Epithelial cell of prostate (primary cell): ENCODE measurements at places on chromosomes 11 and 22.

GRCh38 chr11:134139873-134140331 lies 71.0 kb downstream of the JAM3 start:
- peak; percentile 12 for DNase-seq

DNA sequence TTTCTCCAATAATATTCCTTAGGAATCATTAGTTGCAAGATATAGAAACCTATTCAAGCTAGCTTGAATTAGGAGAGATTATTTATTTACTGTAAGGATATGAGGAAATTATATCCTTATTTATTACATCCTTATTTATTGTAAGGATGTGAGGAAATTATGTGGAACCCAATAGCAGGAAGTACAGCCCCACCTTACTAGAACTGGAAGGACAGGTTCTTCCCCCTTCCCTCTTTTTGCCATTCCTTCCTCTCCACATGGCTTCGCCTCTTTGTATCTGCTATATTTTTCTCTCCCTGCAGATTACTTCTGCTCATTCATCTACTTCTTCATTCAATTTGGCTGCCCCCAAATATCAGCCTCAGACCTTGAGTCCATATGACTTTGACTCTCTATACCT lies 49.5 kb upstream of the B3GNT6 start:
- peak; percentile 10 for DNase-seq

GRCh38 chr11:121464352-121464946 lies 11.7 kb upstream of the SORL1-AS1 start:
- DNase-seq, result no peak

DNA sequence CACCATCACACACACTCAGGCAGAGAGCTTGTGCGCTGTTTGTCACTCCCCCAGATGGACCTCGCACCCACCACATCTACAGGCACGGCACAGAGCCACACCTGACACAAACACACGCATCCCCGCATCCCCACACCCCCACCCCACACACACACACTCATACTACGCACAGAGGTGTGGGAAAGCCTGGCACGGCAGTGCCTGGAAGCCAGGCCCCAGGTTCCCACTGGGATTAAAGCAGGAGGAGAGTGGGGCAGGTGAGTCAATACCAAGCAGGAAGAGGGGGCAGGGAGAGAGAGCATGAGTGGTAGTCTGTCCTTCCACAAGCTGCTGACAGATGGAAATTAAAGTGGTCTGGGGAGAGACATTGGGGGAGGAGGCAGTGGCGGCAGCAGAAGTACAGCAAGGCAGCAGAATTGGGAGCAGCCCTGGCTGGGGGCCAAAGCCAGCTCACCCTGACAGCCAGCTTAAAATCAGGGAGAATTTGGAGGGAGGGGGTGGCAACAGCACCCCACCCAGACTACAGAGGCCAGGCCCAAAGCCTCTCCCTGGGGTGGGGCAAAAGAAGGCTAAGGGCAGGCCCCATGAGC lies 20.7 kb downstream of the TNKS1BP1 start:
- DNase-seq, result no peak

DNA sequence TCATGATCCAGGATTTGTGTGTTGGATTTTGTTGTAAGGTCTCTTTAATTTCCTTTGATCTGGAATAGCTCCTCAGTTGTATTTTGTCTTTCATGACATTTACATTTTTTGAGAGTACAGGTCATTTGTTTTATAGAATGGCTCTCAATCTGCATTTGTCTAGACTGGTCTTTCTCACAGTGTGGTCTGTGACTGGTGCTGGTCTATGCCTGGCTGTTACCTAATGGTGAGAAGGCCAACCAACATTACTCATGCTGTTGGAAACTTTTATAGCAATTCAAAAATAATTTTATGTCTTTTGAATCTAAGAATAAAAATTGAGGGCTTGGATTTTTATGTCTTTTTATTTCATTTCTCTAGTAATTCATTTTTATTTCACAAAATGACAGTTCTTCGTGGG lies 3.9 kb upstream of the NCR3LG1 start:
- no peak for DNase-seq

DNA sequence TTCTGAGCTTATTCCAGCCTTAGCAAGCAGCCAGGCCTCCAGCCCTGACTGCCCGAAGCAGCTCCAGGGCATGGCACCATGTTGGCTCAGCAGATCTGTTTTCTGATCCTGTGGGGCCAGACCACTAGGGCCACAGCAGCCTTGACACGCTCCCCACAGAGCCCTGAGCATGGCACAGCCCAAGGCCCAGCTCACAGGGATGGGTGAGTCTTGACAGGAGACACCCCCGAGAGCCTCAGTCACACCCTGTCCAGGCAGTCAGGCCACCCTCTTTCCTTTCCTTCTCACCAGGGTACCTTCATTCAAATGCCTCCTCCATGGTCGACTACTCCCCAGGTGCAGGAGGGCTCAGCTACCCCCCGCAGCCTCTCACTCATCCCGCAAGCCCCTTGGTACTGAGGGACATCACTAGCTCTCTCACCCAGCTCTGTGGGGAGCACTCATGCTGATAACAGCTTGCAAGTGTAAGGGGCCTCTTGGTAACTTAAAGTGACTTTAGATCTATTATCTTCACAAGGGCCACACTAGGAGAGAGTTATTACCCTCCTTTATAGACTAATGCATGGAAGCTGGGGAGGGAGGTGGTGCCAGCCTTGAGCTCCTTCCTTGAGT lies 3.9 kb upstream of the CDC42BPG start:
- no peak for DNase-seq

DNA sequence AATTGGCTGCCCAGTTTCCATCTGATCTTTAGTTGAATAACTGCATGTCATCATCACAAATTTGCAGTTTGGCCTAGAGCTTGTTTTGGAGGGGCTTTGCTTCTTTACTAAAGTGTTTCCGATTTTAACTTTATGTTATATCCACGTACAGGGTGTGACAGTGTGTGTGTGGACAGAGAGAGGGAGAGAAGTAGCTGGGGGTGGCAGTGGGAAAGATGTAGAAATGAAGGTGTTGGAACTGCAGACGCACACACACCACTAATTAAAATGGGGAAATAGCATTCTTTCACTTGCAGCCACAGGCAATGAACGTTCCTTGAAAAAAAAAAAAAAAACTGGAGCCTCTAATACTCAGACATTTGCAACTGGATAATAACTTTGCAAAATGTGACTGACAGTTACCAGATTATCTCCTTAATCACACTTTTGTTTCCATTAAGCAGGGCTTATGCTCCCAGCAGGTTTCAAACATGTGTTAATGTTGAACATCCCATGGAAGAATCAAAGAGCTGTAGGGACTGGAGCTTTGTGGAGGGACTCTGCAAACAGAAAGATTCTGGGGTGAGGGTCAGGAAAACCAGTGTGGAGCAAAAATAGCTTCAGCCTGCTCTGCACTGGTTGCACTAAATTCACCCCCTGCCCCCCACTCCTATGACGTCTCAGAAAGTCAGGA lies 238.1 kb upstream of the TENM4 start:
- no peak for DNase-seq

DNA sequence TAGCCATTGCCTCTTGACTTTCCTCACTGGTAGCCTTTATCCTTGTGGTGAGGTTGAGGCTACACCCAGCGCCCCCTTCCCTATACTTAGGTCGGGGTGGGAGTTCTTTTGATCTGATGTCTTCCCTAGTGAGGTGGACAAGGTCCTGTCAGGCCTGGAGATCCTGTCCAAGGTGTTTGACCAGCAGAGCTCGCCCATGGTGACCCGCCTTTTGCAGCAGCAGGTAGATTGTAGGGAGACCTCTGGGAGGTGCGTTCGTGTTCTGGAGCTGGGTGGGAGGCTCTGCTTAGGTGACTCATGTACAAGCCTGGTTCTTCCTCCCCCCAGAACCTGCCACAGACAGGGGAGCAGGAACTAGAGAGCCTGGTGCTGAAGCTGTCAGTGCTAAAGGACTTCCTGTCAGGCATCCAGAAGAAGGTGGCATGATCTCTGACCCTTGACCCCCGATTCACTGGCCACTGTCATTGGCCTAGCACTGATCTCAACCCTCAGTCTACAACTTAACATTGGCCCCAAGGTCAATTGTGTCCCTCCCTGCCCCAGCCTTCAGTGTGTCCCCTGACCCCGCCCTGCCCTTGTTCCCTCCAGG lies 4.9 kb downstream of the INPPL1 start:
- no peak for DNase-seq

DNA sequence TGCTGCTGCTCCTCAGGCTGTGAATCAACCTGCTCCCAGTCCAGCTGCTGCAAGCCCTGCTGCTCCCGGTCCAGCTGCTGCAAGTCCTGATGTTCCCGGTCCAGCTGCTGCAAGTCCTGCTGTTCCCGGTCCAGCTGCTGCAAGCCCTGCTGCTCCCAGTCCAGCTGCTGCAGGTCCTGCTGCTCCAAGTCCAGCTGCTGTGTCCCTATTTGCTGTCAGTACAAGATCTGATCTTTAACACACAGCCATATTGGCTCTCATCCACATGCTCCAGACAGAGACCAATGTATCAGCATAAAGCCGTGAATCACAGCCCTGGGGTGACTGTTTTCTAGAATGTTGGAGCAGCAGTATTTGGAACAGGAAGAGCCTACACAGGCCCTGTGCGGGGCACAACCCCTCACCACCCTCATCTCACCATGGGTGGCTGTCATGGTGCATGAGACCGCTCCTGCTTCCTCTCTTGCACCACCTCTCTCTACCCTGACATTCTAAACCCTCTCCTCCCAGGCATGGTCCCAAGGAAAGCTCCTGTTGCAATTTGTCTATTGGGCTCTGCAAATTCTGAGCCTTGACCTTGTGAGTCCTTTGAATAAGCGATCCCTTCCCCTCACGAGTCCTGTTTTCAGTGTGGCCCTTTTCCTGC lies 3.5 kb downstream of the KRTAP5-10 start:
- no peak for DNase-seq

DNA sequence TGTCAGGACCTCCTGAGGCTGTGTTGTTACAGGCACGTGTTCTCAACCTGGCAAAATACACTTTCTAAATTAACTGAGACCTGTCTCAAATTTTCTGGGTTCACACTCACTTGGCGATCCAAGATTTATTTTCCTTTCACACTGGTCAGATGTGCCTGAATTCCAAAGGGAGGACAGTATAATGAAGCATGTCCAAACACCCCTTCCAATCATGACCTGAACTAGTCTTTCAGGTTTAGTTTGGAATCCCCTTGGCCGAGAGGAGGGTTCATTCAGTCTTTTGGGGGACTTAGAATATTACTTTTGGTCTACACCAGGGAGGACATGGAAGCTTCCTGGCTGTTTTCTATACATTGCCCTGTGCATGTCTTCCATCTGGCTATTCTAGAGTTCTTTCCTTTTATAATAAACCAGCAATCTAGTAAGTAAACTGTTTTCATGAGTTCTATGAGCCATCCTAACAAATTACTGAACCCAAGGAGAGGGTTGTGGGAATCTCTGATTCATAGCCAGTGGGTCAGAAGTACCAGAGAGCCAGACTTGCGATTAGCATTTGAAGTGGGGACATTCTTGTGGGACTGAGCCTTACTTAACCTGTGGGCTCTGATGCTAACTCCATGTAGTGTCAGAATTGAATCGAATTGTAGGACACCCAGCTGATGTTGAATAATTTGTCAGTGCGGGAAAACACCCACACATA lies 14.8 kb upstream of the TMEM216 start:
- no peak for DNase-seq

- no peak for DNase-seq
Observed at GRCh38 chr11:78449866-78450265, 32.2 kb upstream of the GAB2 start.

DNA sequence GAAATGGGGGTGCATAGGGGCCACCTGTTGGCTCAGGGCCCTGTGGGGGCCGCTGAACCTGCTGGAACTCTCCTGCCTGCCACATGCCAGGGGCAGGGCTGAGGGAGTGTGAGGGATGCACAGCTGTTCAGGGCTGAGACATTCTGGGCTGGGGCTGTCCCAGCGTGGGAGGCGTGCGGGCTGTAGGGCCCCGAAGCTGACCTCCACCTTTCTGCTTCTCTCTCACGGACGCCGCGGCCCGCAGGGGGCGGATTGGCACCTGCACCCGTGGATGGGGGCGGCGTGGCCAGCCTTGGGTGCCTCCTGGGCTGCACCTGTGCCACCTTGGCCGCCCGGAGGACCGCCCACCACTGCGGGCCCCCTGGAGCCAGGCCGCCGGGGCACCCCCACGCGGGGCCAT lies 4.1 kb downstream of the CCDC188 start:
- DNase-seq, result no peak

DNA sequence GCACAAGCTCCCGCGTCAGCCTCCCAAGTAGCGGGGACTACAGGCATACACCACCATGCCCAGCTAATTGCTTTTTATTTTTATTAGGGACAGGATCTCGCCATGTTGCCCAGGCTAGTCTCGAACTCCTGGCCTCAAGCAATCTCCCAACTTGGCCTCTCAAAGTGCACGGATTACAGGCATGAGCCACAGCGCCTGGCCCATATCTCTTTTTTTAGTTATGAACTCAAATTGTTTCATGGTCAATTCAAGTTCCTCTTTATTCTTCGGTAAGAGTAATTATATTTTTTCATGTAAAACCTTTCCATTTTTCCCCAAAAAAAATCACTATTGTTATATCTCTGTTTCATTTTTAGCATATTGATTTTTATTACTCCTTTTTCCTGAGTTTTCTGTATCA lies 25.5 kb downstream of the FCHSD2 start:
- DNase-seq, result no peak

DNA sequence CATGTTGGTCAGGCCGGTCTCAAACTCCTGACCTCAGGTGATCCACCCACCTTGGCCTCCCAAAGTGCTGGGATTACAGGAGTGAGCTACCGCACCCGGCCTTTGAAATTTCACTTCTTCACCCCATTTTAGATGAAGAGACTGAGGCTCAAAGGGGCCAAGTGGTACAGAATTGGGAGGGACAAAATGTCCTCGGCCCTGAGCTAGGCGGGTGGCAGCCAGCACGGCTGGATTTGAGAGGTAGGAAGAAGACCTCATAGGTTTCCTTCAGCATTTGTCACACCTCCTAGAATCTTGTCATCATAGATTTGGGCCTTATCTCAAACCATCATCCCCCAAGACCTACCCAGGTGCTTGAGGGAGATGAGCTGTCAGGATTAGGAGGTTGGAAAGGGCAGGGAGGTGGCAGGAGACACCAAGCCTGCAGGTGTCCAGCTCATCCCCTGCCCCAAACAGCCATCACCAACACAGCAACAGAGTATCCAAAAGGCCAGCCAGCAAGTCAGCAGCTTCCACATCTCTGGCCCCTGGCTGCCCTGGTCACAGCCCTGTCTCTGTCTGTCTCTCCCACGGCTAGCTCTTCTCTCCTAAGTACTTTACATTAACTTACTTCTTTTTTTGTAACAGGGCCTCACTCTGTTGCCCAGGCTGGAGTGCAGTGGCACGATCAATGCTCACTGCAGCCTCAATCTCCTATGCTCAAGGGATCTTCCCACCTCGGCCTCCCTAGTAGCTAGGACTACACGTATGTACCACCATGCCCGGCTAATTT lies 11.2 kb upstream of the TMPRSS6 start:
- DNase-seq, result no peak
